NCI-H345 (cell line): ENCODE measurements at places on chromosomes 3 and 15.

DNA sequence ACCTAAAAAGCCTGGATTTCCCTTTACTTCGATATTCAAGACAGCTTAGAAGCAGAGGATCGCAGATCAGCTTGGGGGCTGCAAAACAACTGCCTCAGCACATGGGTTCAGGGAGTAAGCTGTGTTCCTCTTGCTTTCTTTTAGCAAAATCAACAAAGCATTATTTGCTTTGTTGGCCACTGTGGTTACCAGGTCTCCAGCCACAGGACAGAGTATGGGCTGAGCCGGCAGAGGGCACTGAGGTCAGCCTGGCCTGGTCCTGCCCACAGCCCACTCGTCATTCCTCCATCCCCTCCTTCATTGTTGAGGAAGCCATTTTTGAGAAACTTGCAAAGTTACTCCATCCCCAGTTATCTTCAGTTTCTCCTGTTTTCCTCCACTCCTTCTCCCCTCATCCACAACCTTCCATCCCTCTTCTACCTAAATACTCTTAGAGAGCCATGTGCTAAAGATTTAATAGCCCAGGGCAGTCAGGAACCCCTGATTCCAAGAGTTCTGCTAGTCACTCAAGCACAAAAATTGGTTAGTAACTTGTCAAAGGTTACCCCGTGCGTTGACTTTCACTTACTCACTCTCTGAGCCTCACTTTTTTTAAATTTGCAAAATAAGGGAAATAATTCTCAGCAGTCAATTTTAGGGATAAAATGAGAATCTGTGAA is 60.0 kb upstream of the HES1 start:
- DNase-seq = no peak

DNA sequence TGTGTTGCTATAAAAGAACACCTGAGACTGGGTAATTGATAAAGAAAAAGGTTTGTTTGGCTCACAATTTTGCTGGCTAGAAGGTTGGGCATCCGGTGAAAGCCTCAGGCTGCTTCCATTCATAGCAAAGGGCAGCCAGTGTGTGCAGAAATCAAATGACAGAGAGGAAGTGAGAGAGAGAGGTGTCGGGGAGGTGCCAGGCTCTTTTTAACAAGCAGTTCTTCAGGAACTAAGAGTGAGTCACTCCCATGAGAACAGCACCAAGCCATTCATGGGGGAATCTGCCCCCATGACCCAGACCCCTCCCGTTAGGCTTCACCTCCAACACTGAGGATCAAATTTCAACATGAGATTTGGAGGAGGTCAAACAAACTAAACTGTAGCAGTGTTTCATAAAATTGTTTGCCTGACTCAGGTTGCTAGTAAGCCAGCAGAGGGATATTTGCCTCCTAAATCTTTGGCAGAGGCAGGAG is 4.5 kb upstream of the PARP15 start:
- no peak for DNase-seq

GRCh38 chr15:81225161-81225671 is 28.5 kb downstream of the IL16 start:
- no peak for DNase-seq

DNA sequence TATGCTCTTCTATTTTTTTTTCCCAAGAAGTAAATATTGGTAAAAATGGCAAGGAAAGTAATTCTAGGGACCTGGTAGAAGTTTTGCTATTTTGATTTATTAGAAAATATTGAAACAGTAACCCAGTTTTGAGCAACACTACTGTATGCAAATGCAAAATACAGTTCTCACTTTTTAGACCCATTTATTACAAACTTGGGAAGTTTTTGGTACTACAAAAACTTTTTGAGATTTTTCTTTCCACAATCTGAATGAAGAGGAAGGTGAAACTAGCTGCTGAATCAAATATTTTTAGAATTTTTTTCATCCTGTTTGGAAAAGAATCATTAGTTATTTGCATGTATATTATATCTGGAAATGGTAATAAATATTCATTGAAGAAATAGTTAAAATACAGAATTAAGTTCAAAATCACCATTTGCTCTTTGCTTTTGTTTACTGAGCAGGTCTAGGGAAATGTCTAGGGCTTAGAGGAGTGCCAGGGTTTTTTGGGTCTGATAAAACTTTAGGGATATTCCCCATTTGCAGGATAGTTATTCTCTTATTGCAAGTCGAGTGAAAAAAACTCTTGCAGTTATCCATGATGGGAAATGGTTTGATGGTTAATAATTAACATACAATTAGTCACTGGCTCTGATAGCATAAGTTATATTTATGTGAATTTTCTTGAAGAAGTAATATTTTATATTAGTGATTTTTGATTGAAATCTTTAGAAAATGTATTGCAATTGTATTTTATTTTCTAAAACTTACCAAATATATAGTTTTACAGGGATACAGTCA is 47.0 kb downstream of the TCF12 start:
- DNase-seq = no peak

GRCh38 chr3:147409143-147410115 is at the start of gene ZIC1:
ZIC1 (plus strand) TSS chr3:147409365; CDS start chr3:147410113, 748 bp downstream.
- DNase-seq = no peak

- DNase-seq = no peak
Measured at GRCh38 chr15:33067456-33067855, 127.1 kb downstream of the FMN1 start.

DNA sequence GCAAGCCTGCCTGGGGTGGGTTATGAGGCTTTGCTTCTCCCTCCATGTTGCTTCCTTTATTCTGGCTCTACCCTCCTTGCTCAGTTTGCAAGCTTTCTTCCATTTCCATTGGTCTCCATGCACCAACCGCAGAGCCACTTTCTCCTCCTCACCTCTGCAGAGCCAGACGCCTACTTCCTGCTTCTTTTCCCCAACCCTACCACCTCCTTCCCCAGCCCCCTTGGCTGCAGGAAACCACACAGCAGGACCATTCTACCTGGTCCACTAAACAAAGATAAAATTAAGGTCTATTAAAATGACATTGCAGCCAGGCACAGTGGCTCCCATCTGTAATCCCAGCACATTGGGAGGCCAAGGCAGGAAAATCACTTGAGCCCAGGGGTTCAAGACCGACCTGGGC is 10.0 kb upstream of the CAV3 start:
- DNase-seq = no peak

DNA sequence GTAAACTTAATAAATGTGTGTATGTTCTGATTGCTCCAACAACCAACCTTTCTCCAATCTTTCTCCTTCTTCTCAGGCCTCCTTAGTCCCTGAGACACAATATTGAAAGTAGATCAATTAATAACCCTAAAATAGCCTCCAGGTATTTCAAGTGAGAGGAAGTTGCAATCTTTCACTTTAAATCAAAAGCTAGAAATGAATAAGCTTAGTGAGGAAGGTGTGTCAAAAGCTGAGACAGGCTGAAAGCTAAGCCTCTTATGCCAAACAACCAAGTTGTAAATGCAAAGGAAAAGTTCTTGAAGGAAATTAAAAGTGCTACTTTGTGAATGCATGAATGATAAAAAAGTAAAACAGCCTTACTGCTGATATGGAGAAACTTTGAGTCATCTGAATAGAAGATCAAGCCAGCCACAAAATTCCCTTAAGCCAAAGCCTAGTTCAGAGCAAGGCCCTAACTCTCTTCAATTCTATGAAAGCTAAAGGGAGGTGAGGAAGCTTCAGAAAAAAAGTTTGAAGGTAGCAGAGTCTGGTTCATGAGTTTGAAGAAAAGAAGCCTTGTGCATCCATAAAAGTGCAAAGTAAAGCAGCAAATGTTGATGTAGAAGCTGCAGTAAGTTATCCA is 38.6 kb downstream of the CCDC80 start:
- no peak for DNase-seq

GRCh38 chr3:55127565-55127964 is 199.7 kb upstream of the LRTM1 start:
- DNase-seq = no peak

DNA sequence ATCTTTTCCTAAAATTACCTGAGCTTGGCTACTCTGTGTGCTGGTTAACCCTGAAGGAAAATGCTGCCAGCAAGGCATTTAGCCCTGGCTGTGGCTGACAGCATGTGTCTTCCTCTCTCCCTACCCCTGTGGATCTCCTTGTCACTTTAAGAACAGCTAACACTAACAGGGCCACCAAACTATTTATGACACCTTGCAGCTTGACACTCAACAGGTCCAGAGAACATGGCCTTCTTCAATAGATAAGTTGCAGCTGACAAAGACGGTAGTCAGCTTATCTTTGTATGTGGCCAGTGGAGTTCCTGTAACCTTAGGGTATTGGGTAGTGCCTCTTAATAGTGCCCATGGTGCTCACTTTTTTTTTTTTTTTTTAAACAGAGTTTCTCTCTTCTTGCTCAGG is 32.0 kb upstream of the COPB2 start:
- no peak for DNase-seq

DNA sequence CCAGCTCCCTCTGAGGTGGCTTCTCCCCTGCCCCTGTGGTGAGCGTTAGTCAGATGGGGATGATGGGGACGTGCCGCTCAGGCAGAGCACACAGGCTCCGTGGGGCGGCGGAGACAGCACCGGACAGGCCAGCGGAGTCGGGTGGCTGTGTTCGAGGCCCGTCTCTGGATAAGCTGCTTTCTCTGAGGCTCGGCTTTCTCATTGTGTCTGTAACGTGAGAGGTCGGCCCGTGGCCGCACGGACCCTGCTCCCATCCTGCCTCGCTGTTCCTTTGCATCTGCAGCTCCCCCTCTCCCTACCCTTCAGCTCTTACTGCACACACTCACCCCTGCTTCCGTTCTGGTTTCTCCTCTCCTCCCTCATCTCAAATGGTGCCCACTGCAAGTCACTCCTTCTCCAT is 62.5 kb downstream of the FAM43A start:
- no peak for DNase-seq

- no peak for DNase-seq
Measured at GRCh38 chr3:46477756-46478155, 13.1 kb upstream of the LTF start.

DNA sequence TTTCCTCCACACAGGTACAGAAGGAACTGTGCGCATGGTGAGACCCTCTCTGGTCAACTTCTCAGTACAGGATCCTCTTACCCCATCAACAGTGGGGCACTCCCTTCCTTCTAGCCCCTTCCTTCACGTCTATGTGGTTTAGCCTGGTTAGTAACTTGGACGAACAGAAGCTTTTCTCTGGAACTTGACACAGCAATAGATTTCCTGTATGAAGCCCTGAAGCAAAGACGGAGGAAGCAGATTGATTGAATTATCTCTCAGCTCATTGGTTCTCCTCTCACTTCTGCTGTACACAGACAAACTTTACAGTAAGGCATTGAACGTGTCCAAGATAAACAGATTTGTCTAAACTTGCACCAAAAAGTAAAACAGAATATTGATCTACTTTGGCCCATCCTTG is at the start of gene CD200R1:
Gene CD200R1, minus strand, starts transcription at position 210 of the 400 bp plus-strand sequence. CDS start 246 bp downstream, outside the sequence.
- no peak for DNase-seq

DNA sequence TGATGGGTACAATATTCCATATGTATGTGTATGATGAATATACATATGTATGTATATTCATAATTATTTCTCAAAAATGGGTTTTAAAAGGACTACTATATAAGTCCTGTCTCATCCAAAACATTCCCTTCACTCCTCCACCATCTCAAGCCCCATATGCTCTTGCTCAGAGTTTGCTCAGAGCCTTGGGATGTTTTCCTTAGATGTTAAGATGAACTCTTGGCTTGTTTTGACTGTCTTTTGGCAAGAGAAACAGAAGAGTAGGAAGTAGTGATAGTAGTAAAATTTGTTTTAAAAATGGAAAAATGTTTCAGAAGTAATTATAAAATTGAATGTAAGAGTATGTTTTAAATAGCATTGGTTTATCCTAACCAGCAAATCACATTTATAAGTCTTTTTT is 6.2 kb upstream of the EPHA3 start:
- no peak for DNase-seq

GRCh38 chr3:106827515-106828213 is 549.6 kb upstream of the CCDC54 start:
- no peak for DNase-seq

DNA sequence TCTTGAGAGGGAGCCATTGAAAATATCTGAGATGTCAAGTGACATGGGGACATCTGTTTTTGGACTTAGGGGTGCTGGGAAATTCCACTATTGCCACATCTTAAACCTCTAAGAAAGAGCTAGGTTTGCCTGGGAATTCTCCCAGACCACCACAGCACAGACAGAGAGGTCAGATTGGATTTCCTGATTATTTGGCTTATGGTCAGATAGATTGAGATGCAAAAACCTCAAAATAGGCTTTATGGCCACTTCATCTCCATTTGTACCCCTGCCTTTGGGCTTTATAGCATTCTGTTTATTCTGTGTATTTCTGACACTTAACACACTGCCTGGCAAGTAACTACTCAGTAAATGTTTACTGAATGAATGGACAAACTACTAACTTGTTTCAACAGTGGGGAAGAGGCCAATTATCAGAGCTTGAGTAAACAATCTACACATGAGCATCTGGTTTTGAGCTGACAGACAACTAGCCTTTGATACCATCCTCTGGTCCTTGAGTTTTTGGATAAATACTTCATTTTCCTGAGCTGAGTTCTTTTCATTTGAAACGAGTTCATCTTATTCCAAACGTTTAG is 81.8 kb downstream of the TP63 start:
- DNase-seq = peak; percentile 95

DNA sequence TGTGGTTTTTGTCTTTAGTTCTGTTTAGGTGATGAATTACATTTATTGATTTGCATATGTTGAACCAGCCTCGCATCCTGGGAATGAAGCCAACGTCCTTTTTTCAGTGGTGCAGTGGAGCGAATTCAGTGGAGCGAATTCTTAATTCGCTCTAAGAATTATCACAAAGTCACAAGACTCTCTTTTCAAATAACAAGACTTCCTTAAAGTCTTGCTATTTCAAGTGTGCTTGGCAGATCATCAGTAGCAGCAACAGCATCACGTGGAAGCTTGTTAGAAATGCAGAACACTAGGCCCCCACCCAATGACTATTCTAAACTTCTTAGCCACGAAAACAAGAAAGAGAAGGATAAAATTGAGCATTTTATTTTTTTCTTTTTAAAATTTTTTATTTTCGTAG is 58.1 kb upstream of the CD200R1L start:
- DNase-seq = no peak

GRCh38 chr3:81788044-81788443 is 26.6 kb upstream of the GBE1 start:
- DNase-seq = no peak

GRCh38 chr3:110767838-110768237 is 303.8 kb upstream of the NECTIN3 start:
- DNase-seq = no peak

- DNase-seq = peak; percentile 7
Measured at GRCh38 chr3:38003371-38003816, 12.8 kb downstream of the VILL start.

DNA sequence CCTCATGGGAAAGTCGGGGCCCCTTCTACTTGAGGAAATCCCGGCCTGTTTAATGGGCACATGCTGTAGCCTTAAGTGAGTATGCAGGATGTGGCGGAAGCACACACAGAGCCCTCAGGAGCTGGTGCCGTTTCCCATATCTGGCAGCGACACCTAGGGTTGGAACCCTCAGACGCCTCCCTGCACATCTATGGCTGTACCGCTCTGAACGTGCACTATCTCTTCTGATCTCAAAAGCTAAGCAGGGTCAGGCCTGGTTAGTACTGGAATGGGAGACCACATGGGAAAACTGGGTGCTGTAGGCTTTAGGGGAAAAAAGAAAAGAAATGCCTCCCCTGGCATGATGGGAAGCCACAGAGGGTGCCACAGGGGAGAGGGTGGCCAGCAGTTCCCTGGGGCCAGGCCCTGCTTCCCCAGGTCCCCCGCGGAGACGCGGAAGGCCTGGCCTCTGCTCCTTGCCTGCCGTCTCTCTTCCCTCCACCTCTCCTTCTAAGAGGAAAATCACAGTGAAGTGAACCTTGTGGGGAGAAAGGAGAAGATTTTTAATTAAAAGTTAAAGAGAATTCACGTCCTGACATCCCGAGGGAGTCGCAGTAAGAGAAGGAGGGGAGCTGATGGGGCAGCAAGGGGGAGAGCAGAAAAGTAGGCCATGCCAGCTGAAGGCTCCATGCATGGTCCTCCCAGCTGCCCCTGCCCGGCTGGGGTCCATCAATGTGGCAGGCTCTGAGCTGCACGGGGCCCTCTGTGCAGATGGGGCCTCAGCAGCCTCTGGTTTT is 60.5 kb upstream of the TMEM115 start:
- DNase-seq = no peak
